ENCODE measurements at places on chromosomes 16 and 17.

- DNase-seq: no peak
Measured at GRCh38 chr16:31393056-31393455, at the start of gene ITGAD. TSS of gene ITGAD (plus strand) at chr16:31393335. CDS start at chr16:31393361, 26 bp downstream.

DNA sequence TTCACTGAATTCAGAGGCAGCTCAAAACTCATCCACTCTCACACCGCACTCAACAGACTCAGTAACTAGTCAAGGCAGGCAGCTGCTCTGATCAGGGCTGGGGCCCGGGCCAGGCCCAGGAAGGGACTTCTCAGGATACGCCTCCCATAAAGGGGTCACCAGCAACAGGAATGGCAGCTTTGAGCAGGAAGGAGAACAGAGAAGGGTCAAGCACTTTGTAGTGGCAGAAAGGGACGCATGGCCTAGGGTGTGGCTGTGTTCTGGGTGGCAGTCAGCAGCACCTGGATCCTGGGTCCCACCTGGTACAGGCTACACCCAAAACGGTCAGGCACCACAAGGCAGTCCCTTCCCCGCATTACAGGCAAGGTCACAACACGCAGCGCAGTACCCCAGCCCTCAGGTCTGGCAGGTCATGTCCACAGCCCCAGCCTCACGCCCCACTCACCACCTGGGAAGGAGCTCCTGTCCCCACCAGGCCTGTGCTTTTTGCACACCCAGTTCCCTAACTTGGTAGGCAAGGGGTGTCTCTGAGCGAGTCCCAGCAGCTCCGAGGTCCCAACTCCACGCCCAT lies 99.7 kb downstream of the ZNF778 start:
- DNase-seq: no peak

GRCh38 chr17:70123193-70123592 lies 46.1 kb upstream of the KCNJ2 start:
- DNase-seq: no peak

DNA sequence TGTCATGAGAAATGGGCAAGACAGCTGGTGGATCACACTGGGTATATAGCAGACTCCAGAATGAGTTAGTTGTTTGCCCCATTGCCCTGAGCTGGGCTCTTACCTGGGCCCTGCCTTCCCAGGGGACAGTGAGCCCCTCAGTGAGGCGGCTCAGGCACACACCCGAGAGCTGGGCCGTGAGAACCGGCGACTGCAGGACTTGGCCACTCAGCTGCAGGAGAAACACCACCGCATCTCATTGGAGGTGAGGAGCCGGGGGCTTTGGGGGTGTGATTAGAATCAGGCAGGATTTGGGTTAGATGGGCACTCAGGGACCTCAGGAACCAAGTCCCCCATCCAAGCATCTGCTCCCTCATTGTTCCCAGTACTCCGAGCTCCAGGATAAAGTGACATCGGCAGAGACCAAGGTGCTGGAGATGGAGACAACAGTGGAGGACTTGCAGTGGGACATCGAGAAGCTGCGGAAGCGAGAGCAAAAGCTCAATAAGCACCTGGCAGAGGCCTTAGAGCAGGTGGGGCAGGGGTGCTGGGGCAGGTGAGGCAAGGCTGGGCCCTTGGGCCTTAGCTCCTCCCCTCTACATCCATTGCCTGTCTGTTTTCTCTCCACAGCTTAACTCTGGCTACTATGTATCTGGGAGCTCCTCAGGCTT lies 2.8 kb downstream of the RNF40 start:
- no peak for DNase-seq

DNA sequence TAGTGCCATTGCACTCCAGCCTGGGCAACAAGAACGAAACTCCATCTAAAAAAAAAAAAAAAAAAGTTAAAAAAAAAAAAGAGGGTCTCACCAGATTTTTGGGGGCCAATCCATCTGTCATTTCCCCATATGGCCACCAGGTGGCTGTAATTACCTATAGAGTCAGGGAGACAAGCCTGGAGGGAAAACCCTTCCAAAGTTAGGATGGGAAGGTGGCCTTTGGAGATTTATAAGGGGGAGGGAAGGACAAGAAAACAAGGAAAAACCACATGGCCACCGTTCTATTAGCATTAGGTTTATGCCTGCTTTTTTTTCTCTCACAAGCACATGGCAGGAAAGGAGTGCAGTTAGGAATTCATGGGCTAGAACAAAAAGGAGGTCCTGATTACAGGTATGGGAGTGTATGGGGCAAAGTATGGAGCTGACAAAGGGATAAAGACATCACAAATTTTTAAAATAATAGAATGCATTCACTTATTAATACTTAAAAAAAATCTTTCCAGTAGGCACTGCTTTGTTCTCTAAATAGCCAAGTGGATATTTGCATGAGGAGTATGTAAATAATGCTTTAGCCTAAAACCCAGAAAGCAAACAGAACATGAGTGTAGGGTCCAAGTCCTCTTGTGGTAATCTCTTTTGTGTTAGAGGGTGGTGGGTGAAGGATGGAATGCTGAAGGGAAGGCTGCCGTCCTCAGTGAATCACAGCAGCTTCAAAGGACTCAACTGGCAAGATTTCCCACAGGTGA lies 5.1 kb downstream of the CYB5D1 start:
- DNase-seq: no peak

- no peak for DNase-seq
Measured at GRCh38 chr16:1809281-1809801, 15.8 kb upstream of the IGFALS start.

DNA sequence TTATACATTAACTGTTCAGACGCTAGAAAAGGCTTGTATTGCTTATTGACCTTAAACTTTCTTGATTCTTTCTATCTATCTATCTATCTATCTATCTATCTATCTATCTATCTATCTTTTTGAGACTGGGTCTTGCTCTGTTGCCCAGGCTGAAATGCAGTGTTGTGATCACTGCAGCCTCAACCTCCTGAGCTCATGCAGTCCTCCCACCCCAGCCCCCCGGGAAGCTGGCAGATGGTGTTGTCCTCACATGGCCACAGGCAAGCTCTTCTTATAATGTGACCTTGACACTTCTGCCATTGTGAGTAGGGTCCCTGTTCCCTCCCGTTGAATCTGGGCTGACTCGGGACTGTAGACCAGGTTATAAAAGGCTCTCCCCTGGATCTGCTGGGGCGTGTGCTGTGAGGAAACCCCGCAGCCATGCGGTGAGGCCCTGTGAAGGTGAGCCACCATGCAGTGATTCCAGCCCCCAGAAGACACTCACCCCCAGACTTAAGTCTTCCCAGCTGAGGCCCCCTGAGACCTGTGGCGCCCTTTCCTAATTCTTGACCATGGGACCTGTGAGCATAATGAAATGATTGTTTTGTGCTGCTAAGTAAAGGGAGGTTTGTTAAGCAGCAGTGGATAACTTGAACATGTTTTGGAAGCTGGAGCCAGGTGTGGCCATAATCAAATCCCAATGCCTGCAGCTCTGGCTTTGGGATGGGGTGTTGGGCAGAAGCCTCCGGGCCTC lies 54.3 kb downstream of the RPTOR start:
- DNase-seq: no peak

GRCh38 chr16:66503030-66503429 lies 46.9 kb downstream of the TK2 start:
- no peak for DNase-seq

DNA sequence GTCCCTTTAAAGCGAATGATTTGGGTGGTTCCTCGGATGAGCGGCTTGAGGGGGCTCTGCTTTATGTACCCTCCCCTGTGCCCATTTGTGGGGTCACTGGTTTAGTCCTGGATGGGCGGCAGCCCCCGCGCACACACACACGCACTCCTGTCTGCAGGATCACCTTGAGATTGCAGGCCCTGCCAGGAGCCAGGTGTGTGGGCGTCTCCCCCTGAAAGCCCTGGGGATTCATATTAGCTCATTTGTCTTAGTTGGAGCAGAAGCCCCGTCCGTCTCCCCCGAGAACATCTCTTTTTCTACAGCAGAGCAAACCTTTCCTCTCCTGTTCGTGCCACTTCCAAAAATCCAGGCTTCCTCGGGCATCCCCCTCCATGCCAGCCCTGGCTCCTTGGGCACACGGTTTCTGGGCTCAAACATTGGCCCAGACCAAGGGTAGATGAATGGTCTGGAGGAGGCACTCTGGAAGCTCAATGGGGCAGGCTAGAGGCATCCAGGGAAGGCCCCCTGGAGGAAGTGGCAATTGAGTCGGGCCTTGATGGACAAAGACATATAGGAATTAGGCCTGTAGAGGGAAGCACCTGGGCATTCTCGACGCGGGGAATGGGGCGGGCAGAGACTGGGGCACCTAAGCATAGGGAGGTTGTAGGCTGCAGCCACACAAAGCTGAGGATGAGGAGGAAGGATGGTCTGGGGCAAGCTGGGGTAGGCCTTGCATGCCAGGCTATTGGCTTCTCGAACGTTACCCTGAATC lies 218.5 kb upstream of the GSE1 start:
- DNase-seq: no peak

- DNase-seq: no peak
Measured at GRCh38 chr17:77462553-77463497, 322.1 kb downstream of the SEC14L1 start.

DNA sequence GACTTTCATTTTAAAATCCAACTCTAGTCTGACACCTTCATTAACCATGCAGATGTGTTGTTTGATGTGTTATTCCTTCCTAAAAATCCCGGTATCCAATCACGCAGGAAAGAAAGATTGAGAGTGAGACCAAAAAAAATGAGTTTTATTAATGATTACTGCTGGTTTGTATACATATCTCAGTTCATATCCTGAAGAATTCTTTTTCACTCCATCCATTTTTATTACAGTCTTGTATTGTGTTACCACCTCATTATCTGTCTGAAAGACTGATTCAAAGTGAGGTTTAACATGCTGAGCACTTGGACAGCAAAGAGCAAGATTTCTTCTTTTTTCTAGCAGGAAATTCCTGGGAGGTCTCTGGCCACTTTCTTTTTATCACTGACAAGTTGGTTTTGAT lies 268.3 kb downstream of the CDH11 start:
- DNase-seq: no peak

DNA sequence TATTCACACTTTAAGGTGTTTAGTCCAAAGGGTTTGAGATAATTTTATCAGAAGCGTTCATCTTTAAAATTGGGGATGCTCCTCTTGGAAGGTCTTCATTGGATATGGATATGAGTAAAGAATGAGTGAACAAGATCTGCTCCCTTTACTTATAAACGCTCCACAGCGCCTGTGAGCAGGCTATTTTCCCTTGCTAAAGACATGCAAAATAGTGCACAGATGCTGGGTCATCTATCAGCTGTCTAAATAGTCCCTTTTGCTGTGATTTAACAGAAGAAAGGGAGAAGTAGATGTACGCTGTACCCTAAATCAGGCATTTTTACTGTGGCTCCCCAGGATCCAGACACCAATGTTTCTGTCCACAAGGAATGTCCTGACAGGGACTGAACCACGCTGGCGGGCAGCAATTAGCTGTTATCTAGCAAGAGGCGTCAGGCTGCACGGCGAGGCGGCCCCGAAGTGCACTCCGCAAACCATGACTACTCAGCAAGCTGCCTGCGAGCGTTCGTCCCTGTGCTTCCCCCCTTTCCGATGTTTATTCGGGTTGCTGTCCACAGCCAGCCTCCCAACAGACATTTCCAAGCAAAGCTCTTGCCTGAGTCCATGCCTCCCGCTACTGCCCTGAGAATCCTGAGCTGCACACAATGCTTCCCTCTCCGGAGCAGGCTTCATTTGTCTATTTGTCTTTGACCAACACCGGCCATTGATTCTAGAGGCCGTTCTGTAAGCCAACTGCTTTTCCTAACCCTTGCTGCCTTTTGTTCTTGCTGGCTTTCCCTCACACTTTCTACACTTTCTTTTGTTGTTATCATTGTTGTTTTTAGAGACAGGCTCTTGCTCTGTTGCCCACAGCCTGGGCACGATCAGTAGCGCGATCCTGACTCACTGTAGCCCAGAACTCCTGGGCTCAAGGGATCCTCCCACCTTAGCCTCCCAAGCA lies 55.7 kb upstream of the CNEP1R1 start:
- no peak for DNase-seq

DNA sequence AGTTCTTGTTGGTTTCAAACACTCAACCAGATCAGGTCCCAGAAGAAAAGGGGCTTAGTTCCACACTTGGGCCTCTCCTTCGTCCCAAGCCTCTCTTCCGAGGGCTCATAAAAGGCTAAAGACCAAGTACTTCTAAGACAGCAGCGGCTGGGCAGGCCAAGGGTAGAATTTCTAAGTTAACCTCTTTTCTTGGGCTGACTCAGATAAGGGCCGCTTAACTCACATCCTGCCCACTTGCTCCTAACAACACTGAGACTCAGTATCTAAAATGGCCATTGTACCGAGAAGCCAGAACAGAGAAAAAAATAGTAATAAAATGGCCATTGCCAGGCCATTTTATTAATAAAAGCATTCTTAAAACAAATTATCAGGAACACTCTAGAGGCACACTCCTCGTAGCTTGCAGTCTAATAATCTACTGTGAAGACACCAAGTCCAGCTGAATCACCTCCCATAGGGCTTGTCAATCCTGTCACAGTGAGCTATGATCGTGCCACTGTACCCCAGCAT lies 42.1 kb downstream of the RANBP10 start:
- DNase-seq: no peak

- DNase-seq: no peak
Measured at GRCh38 chr16:25633549-25633948, 58.2 kb upstream of the HS3ST4 start.

DNA sequence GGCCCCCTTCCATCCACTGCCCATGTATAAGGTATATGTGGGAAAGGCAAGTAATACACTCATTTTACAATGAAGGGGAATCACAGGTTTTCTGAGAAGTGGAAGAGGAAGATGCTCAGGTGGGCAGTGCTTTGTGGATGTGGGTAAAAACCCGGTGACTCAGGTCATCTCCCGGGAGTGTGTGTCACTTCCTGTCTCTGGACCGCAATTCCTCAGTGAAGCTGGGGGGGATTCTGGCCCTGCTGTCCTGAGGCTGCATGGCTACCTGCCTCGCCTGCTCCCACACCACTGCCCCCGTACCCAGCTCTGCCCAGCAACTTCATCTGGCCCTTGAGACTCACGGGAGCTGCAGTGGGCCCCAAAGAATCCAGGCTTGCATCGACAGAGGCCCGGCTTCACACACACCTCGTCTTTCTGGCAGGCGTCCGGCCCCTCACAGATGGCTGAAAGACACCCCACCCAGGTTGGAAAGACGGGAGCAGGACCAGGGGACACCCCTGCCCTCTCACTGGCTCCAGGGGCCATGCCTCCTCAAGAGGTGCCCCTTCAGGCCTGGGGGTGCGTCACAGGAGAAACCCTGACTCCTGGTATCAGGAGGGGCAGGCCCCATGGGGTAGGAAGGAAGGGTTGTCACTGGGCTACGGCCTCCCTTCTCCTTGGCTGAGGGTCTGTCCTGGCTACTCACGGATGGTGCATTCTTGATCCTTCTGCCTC lies 882 bp downstream of the SCARF1 start:
- no peak for DNase-seq

GRCh38 chr16:1758923-1759322 lies 12.4 kb downstream of the NME3 start:
- DNase-seq: no peak

GRCh38 chr16:68131813-68132706 lies 46.9 kb downstream of the NFATC3 start:
- no peak for DNase-seq

GRCh38 chr16:528111-529011 lies 849 bp downstream of the CAPN15 start:
- DNase-seq: no peak

DNA sequence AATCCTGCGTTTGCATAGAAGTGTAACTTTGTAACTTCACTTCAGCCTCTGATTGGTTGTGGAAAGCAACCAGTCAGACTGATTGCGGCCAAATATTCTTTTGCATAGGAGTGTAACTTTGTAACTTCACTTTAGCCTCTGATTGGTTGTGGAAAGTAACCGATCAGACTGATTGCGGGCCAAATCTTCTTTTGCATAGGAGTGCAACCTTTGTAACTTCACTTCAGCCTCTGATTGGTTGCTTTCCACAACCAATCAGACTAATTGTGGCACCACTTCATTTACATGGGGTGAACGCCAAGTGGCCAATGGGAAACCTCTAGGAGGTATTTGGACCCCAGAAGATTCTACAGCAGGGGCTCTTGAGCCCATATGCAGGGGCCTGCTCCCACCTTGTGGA lies 1.8 kb upstream of the TMEM98 start:
- DNase-seq: no peak
